HT-29 (cell line): ENCODE measurements at places on chromosomes 16 and 17.

- no peak for DNase-seq
Observed at GRCh38 chr17:15233971-15234370, 31.2 kb downstream of the PMP22 start.

DNA sequence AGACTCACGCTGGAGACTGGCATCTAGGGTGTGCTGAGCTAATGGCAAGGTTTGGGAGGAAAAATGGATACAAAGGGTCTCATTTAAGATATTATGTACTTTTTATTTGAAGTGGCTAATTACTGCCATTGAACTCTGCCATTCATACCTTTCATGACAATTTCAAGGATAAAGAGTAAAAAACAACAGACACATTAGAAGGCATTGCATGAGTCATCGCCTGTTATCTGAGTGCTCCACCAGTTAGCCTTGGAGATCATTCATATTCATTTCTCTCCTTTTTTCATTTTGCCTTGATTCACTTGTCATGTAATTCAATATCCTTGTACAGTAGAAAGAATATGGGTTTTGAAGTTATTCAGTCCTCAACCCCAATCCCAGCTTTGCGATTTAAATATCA is 109.5 kb downstream of the CDH8 start:
- DNase-seq: no peak

GRCh38 chr16:87240211-87241136 is 76.7 kb downstream of the C16orf95 start:
- peak; percentile 16 for DNase-seq

- DNase-seq: no peak
Observed at GRCh38 chr17:8904686-8905085, 37.2 kb upstream of the PIK3R6 start.

DNA sequence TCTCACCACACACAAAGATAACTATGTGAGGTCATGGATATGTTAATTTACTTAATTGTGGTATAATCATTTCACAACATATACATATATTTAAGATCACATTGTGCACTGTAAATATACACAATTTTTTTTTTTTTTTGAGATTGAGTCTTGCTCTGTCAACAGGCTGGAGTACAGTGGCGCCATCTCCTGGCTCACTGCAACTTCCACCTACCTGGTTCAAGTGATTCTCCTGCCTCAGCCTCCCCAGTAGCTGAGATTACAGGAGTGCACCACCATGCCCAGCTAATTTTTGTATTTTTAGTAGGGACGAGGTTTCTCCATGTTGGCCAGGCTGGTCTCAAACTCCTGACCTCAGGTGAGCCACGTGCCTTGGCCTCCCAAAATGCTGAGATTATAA is 11.5 kb upstream of the PRSS54 start:
- peak; percentile 27 for DNase-seq

GRCh38 chr17:65487161-65487560 is 74.3 kb downstream of the AXIN2 start:
- no peak for DNase-seq

GRCh38 chr16:90046971-90047713 is 27.9 kb upstream of the DBNDD1 start:
- DNase-seq: peak; percentile 23

DNA sequence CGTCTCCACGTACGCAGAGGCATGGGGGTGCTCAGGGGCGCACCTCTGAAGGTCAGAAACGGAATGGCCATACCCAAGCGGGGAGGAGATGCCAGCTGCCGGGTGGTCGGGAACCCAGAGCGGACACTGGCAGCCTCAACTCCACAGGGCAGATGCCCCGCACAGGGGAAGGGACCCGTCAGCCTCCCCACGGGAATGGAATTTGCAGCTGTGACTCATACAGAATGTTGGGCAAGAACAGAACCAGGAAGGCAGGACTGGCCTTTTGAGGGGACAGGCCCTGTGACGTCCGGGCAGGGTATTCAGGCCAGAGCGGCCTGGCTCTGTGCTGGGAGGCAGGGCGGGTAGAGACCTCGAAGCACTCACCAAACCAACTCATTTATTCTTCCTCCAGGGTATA is 7.5 kb downstream of the TK1 start:
- DNase-seq: no peak

GRCh38 chr16:10738231-10739077 is 5.2 kb upstream of the NUBP1 start:
- peak; percentile 66 for DNase-seq

- DNase-seq: no peak
Observed at GRCh38 chr16:64687786-64688185, 434.1 kb downstream of the CDH11 start.

GRCh38 chr16:35714665-35715064 is 2255.3 kb downstream of the TP53TG3F start:
- DNase-seq: no peak

GRCh38 chr16:50126183-50126582 is 26.9 kb upstream of the TENT4B start:
- no peak for DNase-seq

DNA sequence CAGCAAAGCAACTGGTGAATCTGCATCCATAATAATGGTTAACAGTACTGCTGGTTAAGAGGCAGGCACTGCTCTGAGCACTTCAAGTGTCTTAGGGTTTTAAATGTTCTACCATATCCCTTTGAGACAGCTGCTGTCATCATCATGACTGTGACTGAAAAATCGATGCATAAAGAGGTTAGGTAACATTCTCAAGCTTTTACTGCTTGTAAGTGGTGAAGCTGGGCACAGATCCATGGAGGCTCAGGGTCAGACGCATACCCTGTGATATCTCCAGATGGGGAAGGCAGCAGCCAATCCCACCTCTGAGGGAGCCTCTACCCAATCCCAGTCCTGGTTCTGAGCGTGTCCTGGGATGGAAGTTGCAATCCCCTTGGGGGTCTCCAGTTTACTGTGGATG is 57.6 kb upstream of the SOX9 start:
- peak; percentile 17 for DNase-seq

DNA sequence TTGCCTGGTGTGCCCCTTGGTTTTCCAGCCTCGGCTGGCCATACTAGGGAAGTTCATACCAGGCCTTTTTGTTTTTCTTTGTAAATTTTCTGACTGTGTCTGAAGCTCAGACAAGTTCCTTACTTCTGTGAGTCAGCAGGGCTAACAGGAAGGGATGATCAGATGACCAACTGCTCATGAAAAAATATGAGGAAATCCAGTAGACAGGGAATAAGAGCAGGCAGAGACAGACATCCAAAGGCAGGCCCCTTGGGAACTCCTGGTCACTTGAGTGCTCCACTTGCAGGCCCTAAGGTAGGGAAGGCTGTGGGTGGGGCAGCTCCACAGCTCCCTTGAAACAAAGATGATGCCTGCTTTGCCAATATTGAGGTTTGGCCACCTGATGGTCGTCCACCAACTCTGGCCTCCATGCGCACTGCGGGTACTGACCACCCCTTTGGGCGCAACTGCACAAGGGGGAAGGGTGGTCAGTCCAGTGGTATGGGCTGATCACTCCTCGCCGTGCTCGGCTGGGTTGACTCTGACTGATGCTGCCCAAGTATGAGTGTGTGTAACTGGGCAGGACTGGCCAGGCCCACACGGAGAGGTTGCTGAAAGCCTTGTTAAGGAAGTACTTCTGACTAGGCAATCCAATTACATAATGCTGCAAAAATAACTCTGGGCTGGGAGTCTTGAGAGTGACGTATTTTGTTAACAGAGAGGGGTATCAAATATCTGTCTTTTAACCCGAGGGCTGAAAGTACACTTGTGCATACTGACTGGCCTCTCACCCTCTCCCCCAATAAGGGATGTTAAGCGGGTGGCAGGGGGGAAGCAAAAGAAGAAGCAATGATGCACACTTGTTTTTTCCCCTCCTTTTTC is 20.8 kb upstream of the ZFHX3 start:
- peak; percentile 5 for DNase-seq

- DNase-seq: peak; percentile 15
Observed at GRCh38 chr17:4986403-4986802, 1.1 kb downstream of the CAMTA2 start.

DNA sequence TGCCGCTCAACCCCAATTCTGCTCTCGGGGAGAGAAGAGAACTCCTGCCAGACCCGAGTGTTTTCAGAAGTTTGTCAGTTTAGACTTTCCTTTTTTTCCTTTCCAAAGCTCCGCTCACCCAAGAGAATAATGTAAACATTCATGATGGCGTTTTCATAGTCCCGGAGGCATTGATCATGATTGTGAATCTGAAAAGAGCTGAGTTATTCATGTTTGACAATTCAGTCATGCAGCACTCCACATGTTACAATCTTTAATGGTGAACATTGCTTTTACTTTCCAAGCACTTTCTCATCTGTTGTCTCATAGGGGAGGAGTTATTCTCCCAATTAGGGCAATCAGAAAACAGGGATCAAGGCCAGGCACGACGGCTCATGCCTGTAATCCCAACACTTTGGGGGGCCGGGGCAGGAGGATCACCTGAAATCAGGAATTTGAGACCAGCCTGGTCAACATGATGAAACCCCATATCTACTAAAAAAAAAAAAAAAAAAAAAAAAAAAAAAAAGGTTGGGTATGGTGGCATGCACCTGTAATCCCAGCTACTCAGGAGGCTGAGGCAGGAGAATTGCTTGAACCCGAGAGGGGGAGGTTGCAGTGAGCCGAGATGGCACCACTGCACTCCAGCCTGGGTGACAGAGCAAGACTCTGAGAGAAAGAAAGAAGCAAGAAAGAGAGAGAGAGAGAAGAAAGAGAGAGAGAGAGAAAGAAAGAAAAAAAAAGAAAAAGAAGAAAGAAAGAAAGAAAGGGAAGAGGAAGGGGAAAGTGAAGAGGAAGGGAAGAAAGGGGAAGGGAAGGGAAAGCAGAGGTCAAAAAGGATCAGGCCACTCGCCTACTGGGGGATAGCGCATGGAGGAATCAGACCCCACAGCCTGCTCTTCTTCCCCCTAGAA is 70.0 kb upstream of the TNRC6C start:
- no peak for DNase-seq

- peak; percentile 51 for DNase-seq
Observed at GRCh38 chr17:31431098-31431851, 39.8 kb downstream of the RAB11FIP4 start.

GRCh38 chr16:8921347-8921984 is 39.3 kb downstream of the LITAFD start:
- no peak for DNase-seq

GRCh38 chr17:39673335-39674081 is 5.3 kb downstream of the PNMT start:
- no peak for DNase-seq

DNA sequence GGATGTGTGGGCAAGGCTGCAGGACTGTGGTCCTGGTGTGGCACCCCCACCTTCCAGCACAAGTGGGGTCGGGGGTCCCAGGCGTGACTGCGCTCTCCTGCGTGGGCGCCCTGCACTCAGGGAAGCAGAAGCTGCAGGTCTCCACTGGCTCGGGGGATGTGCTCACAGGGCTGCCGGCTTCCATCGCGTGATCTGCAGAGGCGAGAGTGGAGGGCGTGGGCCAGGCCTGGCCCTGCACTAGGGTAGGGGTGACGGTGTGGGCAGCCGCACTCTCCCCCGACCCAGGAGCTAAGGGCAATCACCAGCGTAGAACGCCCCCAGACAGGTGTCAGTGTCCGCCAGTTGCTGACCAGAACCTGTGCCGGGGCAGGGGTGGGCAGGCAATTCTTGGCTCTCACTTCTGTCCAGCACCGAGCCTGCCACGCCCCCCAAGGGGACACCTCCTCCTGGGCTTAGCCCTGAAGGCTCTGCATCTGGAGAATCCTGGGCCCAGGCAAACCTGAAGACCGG is 32.3 kb downstream of the TNFRSF13B start:
- DNase-seq: no peak

DNA sequence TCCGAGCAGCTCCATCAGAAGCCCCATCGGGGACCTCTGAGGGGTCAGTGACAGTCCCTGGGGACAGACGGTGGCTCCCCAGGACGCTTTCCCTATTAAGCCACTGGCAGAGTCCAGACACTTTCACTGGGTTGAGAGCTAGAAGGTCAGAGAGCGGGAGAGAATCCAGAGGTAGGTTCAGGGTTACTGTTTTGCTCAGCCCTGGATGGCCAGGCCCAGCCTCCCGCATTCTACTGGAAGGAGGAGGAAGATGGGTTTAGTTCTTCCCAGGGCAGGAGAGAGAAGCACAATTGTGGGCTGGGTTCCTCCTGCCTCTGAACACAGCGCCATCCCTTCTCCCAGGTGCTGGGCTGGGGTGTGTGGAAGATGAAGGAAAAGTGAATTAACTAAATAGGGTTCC is 452.8 kb downstream of the SLC39A11 start:
- DNase-seq: no peak

GRCh38 chr17:43556292-43556691 is 10.2 kb upstream of the ETV4 start:
- DNase-seq: peak; percentile 90

DNA sequence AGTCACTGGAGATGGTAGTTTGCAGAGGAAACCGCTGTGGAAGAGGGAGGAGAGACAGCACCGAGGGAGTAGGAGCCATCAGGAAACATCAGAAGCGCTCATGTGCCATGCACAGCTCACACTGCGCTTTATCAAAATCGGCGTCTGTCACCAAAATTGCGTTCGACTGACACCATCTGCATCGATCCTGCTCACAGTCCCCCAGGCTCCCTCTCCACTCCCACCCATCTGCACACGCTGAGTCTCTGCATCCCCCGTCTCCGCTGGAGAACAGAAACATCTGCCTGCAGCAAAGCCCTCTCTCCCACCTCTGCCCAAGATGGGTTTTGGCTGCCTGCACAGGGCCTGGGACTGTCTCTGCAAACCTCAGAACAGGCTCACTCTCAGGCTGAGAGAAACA is 187.5 kb upstream of the RPL38 start:
- no peak for DNase-seq

DNA sequence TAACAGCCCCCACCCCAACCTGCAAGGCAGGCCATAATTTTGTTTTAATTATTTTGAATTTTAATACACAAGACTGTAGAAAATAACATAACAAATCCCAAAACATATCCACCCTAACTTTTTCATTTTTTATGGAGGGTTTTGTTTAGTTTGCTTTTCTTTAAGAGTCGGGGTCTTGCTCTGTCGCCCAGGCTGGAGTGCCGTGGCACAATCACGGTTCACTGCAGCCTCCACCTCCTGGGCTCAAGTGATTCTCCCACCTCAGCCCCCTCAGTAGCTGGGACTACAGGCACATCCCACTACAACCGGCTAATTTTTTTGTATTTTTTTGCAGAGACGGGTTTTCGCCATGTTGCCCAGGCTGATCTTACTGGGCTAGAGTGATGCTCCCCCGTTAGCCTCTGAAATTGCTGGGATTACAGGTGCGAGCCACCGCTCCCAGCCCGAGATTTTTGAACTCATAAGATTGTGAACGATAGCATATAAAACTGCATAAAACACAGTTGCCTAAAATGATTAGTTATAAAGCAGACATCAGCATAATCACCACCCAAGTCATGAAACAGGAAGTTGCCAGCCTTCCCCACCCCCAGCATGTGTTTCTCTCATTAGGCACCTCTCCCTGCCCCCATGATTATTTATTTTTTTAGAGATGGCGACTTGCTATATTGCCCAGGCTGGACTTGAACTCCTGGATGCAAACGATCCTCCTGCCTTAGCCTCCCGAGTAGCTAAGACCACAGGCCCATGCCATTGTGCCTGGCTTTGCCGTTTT is 13.6 kb upstream of the DOC2B start:
- no peak for DNase-seq
